Occipital lobe (tissue), 3 donors: ENCODE measurements at places on chromosomes 12 and 14.

GRCh38 chr14:23043145-23043544 lies 1.1 kb downstream of the PSMB11 start:
- no peak for DNase-seq

DNA sequence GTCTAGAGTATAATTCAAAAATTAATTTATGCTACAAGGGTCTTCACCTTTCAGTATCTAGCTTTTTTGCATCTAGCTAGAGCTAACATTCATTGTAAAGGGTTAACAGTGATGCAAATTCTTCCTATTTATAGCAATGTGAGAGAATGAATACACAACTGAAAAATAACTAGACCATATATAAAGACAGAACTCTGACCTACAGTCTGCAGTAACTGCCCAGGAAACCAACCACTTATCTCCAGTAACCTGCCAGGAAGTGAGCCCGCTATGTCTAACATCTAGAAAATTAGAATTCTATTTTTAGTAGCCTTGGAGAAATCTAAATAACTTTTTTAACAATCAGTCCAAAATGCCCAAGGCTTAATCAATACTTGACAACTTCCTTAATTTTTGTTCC lies 1021.9 kb downstream of the LRFN5 start:
- no peak for DNase-seq

DNA sequence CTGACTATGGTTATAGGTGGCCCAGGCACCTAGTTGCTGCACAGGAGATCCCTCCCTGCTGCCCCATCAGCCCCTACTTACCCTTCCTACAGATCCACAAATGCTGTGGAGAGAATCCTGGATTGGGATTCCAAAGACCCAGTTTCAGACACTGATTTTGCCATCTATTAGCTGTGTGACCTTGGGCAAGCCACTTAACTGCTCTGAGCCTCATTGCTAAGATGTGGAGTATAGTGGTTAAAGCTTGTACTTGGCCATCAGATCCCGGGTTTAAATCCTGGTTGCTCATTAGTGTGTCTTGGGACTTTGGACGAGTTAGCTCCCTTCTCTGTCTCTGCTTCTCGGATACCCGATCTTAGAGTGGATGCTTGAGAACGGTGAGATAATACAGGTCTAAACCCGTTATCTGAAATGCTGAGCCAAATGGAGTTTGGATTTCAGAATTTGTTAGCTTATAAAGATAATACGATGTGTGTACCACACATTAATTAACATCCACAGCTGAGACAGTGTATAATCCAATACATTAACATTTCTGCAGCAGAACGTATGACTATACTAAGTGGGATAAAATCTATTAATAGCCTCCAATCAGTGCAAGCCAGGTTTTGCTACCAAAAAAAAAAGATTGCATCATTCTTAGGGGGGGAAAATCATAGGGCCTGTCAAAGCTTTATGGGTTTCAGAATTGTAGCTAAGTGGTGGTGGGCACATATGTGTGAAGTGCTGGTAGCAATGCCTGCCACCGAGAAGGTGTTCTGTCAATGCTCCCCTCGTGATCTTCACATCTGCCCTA lies 16.0 kb downstream of the PROX2 start:
- DNase-seq: no peak

- DNase-seq: no peak
Measured at GRCh38 chr12:106088246-106088808, 50.4 kb downstream of the NUAK1 start.

- DNase-seq: no peak
Measured at GRCh38 chr12:64265839-64266238, 43.7 kb upstream of the KICS2 start.

- no peak for DNase-seq
Measured at GRCh38 chr14:96203635-96204034, 1.0 kb upstream of the BDKRB2 start.

DNA sequence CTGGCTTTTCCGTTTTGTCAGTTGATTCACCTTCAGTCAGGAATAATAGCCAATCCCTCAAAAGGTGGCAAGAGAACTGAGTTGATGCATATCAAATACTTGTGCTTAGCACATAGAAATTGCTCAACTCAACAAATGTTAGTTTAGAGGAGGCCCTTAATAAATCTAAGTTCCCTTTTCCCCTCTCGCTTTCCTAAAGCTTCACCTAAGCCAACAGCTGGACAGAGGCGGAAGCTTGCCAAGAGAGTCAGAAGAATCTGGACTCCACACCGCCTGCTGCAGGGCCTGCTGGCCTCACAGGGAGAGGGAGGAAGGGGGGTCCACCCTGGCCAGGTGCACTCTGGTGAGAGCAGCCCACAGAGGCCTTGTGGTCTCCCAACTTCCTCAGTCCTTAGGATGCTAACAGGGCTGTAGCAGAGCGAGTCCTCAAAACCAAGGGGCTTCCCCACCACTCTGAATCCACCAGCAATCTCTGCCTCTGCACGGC lies 213.1 kb downstream of the CHST11 start:
- no peak for DNase-seq
